ENCODE measurements at places on chromosomes 7 and 10.

DNA sequence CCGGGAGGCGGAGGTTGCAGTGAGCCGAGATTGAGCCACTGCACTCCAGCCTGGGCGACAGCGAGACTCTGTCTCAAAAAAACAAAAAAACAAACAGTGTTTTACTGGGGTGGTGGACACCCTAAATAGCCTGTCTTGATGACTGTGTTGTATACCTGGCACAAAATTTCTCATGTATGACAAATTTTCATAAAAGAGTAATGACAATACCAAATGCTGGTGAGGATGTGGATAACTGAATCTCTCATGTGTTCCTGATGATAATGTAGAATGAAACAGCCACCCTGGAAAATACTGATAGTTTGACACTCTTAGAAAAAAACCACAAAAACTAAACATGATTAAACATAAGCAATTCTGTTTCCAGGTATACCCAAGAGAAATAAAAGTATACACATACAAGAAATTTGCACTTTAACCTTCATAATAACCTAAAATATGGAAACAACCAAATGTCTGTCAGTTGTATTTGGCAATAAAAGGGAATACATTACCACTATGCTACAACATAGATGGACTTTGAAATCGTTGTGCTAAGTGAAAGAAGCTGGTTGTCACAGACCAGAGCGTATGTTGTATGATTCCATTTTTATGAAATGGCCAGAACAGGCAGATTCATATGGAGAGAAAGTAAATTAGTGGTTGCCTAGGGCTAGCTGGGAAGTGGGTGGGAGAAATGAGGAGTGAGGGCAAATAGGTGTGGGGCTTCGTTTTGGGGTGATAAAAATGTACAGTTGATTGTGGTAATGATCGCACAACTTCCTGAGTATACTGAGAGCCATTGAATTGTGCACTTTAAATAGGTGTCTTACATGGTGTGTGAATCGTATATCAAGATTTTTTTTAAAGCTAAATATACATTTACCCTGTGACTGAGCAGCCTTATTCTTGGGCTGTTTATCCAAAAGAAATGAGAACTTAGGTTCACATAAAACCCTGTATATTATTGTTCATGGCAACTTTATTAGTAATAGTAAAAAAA is 12.5 kb downstream of the WDR37 start:
- DNase-seq = no peak

DNA sequence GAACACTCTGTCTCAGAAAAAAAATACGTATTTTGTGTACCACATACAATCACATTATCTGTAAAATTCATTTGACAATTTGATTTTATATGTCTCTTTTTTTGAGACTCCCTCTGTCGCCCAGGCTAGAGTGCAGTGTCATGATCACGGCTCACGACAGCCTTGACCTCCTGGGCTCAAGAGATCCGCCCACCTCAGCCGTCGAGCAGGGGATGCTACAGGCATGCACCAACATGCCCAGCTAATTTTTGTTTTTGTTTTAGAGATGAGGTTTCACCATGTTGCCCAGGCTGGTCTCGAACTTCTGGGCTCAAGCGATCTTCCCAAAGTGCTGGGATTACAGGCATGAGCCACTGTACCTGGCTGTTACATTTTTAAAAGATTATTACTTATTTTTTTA is 11.6 kb upstream of the BAZ1B start:
- DNase-seq = no peak

DNA sequence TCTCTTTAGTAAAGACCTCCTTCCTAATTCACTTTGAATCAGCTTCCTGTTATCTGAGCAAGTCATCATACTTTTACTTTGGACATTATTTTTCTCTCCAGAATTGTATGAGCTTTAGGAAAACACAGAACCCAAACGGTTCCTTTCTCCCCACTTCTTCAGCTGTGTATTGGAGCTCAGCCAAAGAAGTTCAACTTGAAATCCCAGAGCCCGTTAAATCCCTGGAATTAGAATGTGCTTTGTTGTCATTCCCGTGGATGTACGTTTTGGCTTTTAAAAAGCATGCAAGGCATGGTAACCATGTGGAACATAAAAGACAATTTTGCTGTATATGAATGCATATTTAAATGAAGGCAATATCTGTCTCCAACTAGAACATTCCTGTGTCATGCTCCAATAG is 46.6 kb downstream of the AGMO start:
- no peak for DNase-seq

- DNase-seq = no peak
Measured at GRCh38 chr10:132604686-132605085, 67.1 kb downstream of the INPP5A start.

- no peak for DNase-seq
Measured at GRCh38 chr7:1076184-1077072, 11.5 kb upstream of the GPER1 start.

GRCh38 chr7:22935269-22935668 is 78.7 kb downstream of the HYCC1 start:
- DNase-seq = no peak

DNA sequence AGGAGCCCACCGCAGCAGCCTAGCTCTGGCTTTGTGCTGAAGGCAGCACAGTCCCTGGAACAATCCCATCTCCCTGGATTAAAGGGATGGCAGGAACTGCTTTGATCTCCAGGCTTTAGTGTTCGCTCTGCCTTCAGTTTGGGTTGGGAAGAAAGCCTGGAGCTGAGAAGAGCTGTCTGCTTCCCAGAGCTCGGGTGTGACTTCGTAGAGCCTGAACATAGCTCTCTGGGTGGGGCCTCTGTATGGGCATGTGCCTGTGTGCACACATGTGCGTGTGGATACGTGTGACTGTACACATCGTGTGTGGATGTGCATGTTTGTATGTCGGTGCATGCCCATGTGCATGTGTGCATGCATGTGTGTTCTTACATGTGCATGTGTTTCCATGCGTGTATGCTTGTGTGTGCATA is 8.7 kb downstream of the ADCY1 start:
- no peak for DNase-seq

- DNase-seq = no peak
Measured at GRCh38 chr7:88338503-88338902, 31.8 kb upstream of the STEAP4 start.

GRCh38 chr10:32232378-32232777 is 114.6 kb downstream of the EPC1 start:
- DNase-seq = no peak

DNA sequence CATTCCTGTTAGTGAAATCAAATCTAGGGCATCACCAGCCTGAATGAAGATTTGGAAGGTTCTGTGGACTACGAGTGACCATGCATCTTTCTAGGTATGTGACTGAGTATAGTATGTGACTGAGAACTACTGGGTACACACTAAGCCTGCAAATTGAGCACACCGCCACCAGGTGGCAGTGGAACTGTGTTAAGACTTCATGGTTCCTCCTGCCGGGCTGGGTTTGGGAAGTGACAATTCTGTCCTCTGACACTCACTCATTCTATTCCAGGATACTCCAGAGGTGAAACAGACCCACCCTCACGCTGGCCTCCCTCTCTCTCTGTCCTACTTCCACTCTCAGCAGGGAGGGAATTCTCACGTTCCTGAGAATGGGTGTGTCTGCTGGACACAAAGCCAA is 84.0 kb upstream of the TMEM248 start:
- DNase-seq = peak; percentile 20

DNA sequence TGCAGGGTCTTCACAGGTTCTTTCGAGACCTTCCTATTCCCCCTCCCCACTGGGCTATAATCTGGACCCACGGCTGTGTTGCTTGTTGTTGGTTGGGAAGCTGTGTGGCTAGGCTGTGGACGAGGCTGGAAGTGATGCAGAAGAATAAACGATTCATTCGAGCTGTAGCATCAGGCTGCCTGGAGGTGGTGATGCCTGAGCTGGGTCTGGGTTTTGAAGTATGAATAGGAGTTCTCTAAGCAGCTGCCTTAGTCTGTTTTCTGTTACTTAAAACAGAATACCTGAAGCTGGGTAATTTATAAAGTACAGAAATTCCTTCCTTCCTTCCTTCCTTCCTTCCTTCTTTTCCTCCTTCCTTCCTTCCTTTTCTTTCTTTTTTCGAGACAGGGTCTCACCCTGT is 126.5 kb upstream of the ZEB1 start:
- DNase-seq = no peak

GRCh38 chr10:1054684-1055083 is 1.5 kb upstream of the WDR37 start:
- no peak for DNase-seq

DNA sequence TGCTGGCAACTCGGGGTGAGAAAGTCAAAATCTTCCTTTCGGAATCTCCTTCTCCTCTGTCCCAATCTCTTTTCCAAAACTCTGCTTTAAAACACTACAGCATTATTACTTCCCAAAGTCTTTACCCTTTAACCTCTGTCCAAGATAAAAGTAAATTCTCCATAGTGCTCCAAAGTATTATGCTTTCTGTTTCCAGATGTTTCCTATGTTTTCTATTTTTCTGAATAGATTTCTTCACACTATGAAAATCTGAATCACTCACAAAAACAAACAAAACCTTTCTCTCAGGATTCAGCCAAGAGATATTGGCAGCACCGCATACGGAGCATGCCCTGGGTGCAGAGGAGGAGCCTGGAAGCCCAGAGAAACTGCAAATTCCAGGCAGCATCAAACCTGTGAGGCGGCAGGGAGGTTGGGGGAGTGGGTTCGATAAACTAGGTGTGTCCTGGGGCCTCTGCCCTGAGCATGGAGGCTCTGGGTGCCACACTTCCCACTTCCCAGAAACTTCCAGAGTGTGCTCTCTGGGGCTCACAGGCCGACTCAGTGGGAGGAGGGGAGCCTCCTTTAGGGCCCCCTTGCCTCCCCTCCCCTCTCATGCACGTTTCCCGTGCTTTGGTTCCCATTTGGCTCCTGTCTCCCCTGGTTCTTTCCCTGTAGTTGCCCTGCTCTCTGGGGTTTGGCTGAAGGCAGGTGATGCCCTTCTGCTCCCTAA is 35.6 kb downstream of the VIPR2 start:
- no peak for DNase-seq

DNA sequence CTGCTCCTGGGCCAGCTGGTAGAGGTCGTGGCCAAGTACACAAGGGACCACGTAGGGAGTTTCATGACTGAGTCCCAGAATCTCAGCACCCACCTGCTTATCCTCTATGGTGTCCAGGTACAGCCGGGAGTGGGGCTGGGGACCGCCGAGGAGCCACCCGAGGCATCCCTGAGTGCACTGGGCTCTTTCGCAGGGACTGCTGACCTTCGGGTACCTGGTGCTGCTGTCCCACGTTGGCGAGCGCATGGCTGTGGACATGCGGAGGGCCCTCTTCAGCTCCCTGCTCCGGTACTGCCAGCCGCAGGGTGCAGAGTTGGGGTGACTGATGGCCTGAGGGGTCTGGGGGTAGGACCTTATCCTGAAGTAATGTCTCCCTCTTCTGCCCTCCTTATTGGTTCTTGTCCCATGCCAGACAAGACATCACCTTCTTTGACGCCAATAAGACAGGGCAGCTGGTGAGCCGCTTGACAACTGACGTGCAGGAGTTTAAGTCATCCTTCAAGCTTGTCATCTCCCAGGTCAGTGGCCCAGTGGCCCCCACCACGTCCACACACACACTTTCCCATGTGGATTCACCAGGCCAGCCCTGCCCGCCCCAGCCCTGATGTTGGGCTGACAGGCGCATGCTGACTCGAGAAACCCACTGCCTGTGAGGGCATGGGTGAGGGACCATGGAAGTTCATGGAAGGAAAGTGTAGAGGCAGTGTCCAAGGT is 6.2 kb downstream of the ABCB8 start:
- DNase-seq = no peak

- DNase-seq = no peak
Measured at GRCh38 chr10:104307576-104308438, 30.5 kb downstream of the ITPRIP start.

DNA sequence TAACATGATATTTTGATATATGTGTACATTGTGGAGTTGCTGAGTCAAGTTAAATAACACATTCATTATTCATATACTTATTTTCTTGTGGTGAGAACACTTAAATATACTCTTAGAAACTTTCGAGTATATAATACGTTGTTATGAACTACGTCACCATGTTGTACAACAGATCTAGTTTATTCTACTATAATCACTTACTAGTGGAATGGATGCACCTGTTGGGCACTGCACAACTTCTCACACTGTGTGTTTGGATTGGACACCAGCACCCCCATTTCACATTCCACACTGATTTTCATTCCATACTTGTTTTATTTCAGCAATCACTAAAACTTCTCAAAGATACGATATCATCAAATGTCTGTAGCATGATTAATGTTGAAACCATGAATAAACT is 407.3 kb downstream of the RPS24 start:
- no peak for DNase-seq

- DNase-seq = no peak
Measured at GRCh38 chr10:132572545-132572937, 35.0 kb downstream of the INPP5A start.

DNA sequence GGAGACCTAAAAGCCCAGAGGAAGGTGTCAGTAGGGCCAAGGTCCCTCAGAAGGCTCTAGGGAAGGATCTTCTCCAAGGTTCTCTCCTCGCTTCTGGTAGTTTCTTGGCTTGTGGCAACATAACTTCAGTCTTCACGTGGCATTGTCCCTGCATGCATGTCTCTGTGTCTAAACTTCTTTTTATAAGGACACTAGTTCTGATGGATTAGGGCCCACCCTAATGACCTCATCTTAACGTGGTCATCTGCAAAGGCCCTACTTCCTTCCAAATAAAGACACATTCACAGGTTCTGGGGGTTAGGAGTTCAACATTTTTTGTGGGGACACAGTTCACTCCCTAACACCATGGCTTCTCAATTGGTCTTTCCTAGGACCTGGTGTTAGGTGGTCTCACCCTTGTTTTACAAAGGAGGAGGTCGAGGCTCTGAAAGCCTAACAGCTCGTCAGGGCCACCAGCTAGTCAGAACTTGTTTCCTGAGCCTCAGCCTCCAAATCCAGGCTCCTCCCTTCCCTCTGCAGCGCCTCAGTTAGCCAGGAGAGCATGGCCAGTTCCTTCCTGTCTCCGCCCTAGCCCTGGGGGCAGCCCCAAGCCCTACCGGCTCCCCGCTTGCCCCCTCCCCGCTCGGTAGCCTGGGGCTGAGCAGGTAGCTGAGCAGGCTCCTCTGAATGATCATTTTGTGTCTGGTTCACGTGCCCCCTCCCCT is 109.7 kb upstream of the PPIF start:
- no peak for DNase-seq

- DNase-seq = no peak
Measured at GRCh38 chr7:155810770-155811559, 1.3 kb downstream of the SHH start.

DNA sequence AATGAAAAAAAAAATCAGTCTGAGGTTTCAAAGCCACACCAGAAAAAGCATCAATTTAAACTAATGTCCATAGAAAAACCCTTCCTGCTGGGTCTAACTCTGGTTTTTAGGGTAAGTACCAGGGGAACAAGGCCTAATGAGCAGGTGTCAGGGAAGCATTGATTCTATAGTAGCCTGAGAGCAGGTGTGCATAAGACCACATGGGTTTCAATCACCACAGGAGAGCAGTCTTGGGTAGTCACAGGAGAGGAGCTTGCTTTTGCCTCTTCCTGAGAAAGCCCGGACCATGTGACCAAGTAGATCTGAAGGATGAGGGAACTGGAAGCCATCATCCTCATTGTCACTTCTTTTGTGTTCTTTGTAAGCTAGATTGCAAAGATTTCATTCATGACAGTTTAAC is 66.3 kb upstream of the AGK start:
- DNase-seq = no peak

- peak; percentile 60 for DNase-seq
Measured at GRCh38 chr10:31927884-31928548, 615 bp downstream of the ARHGAP12 start.

All from CD8-positive, alpha-beta memory T cell (primary cell).